ENCODE measurements at places on chromosomes 11 and 22.

- no peak overlapping the region for H3K4me3 ChIP-seq
- DNase-seq = no peak
- no peaks in the 10 kb centered on the region for H3K4me1 ChIP-seq
- no peak overlapping the region for H3K27ac ChIP-seq
Measured at GRCh38 chr11:1034001-1034400, 2.5 kb downstream of the MUC6 start.

- peaks cover 14% of the 10 kb centered on the region for H3K27me3 ChIP-seq
- no peak overlapping the region for H3K27ac ChIP-seq
- H3K36me3 ChIP-seq = no peaks in the 10 kb centered on the region
- H3K4me3 ChIP-seq = no peak overlapping the region
- no peaks in the 10 kb centered on the region for H3K4me1 ChIP-seq
Measured at GRCh38 chr11:34680918-34681586, 60.2 kb downstream of the EHF start.

- no peaks in the 10 kb centered on the region for H3K27me3 ChIP-seq
- peaks cover 58% of the 10 kb centered on the region for H3K4me1 ChIP-seq
- no peak for DNase-seq
- peak overlapping the region; percentile 81 for H3K27ac ChIP-seq
- peak overlapping the region; percentile 85 for H3K4me3 ChIP-seq
- H3K36me3 ChIP-seq = peaks cover 48% of the 10 kb centered on the region
Measured at GRCh38 chr11:96388891-96389719, 607 bp downstream of the CCDC82 start.

DNA sequence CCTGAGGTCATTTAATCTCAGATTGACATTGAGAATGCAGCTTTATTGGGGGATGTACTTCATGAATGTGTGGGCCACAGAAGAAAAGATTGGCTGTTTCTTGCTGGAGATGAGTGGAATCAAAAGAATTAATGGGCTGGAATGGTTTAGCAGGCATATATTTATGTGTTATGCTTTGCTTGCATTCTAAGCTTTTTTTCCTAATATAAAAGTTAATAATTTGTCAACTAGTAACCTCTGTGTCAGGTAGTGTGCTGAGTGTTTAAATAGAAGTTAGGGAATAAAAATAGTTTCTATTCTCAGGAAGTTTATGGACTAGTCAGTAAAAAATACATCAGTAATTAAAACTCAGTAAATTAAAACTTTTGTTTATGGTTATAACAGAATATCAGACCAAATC lies 67.4 kb upstream of the PRODH start:
- H3K27me3 ChIP-seq = peaks cover 35% of the 10 kb centered on the region
- no peak overlapping the region for H3K4me3 ChIP-seq
- H3K4me1 ChIP-seq = no peaks in the 10 kb centered on the region
- H3K36me3 ChIP-seq = no peaks in the 10 kb centered on the region
- H3K27ac ChIP-seq = no peak overlapping the region
- DNase-seq = no peak

- no peak for DNase-seq
- no peak overlapping the region for H3K27ac ChIP-seq
- H3K4me1 ChIP-seq = no peaks in the 10 kb centered on the region
- H3K36me3 ChIP-seq = no peaks in the 10 kb centered on the region
- no peak overlapping the region for H3K4me3 ChIP-seq
- peaks cover 13% of the 10 kb centered on the region for H3K27me3 ChIP-seq
Measured at GRCh38 chr11:32451808-32452207, 16.5 kb upstream of the WT1 start.

GRCh38 chr22:33476716-33477115 lies 418.5 kb upstream of the SYN3 start:
- H3K36me3 ChIP-seq = no peaks in the 10 kb centered on the region
- no peaks in the 10 kb centered on the region for H3K4me1 ChIP-seq

DNA sequence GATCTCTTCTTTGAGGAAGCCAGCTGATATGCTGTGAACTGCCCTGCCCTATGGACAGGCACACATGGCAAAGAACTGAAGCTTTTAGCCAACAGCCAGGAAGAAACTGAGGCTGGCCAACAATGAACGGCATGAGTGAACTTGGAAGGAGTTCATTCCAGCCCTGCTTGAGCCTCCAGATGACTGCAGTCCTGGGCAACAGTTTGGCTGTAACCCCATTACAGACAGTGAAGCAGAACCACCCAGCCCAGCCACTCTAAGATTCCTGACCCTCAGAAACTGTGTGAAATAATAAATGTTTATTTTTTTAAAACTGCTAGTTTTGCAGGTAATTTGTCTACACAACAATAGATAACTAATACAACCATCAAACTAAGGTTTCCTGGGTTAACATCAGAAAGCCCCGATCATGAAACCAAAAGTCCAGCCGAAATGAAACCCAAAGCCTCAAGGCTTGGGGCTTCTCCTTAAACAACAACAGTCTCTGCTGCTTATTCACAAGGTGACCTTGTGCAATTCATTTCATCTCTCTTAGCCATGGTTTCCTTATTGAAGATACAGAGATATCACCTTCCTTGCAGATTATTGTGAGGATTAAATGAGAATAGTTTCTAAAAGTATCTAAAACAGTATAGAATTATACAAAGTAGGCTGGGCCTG lies 31.4 kb downstream of the PAK1 start:
- H3K27me3 ChIP-seq = peaks cover 2% of the 10 kb centered on the region
- no peak for DNase-seq
- H3K27ac ChIP-seq = no peak overlapping the region
- no peak overlapping the region for H3K4me3 ChIP-seq

DNA sequence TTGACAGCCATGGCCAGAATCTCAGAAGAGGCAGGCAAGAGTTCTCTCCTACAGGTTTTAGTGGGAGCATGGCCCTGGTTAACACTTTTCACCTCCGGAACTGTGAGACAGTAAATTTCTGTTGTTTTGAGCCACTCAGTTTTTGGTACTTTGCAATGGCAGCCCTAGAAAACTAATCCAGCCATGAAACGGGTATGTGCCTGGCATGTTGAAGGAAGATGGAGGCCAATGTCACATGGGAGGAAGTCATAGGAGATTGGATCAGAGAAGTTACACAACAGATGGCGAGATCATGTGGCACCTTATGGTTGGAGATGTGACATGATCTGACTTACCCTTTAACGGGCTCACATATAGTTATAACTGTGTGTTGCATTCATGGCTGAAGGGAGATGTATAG lies 63.2 kb upstream of the EED start:
- peaks cover 3% of the 10 kb centered on the region for H3K4me1 ChIP-seq
- peaks cover 8% of the 10 kb centered on the region for H3K36me3 ChIP-seq
- H3K4me3 ChIP-seq = no peak overlapping the region
- DNase-seq = no peak

- H3K27me3 ChIP-seq = peaks cover 11% of the 10 kb centered on the region
- peaks cover 24% of the 10 kb centered on the region for H3K4me1 ChIP-seq
- DNase-seq = no peak
- H3K36me3 ChIP-seq = no peaks in the 10 kb centered on the region
Measured at GRCh38 chr11:45774786-45775185, 30.2 kb upstream of the SLC35C1 start.

- peaks cover 23% of the 10 kb centered on the region for H3K4me1 ChIP-seq
- no peaks in the 10 kb centered on the region for H3K36me3 ChIP-seq
- DNase-seq = peak; percentile 98
- H3K4me3 ChIP-seq = peak within 1 kb of the TSS; percentile 89
Measured at GRCh38 chr22:38569972-38570778, at the start of gene DMC1. TSS of gene DMC1 (minus strand) at chr22:38570183. CDS start at chr22:38568256, 1,927 bp downstream.

DNA sequence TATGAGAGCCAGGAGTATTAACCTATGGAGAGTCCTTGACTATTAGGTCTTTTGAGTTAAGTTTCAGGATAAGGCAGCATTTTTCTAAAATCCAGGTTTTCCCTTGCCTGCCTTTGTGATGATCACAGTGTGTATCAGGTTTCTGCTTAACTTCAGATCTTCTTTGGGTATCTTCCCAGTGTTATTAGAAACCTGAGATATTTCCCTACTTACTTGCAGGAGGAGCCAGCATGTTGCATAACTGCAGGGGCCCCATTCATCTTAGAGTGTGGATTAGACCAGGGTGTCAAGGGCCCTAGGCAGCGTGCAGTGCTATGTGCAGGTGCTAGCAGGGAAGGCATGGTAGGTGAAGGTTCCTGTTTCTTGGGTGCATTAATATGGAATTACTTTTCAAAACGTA lies 69.5 kb downstream of the ZNRF3 start:
- H3K27me3 ChIP-seq = peaks cover 82% of the 10 kb centered on the region
- peaks cover 17% of the 10 kb centered on the region for H3K4me1 ChIP-seq

DNA sequence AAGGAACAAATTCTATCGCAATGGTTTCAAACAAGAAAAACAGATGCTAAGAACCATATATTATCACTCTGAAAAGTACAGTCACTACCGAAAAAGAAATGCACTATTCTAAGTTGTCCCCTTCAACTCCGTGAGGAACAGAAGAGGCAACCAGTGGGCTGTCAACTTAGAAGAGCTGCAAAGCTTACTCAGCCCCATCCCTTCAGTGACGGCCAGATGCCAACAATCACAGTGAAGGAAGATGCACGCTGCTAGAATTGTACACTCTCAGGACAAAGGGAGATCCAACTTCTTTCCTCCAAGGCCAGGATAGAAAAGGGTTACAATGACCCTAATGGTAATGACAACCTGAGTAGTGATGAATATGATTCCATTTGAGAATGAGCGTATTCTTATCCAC lies 38.5 kb upstream of the CHKA start:
- H3K4me3 ChIP-seq = no peak overlapping the region
- H3K36me3 ChIP-seq = no peaks in the 10 kb centered on the region
- no peak overlapping the region for H3K27ac ChIP-seq
- no peaks in the 10 kb centered on the region for H3K4me1 ChIP-seq

GRCh38 chr11:83459798-83460197 lies 173.6 kb upstream of the CCDC90B start:
- no peaks in the 10 kb centered on the region for H3K4me1 ChIP-seq
- H3K27ac ChIP-seq = no peak overlapping the region
- no peak overlapping the region for H3K4me3 ChIP-seq
- no peaks in the 10 kb centered on the region for H3K27me3 ChIP-seq
- H3K36me3 ChIP-seq = no peaks in the 10 kb centered on the region

- H3K4me1 ChIP-seq = no peaks in the 10 kb centered on the region
- no peaks in the 10 kb centered on the region for H3K36me3 ChIP-seq
- peaks cover 13% of the 10 kb centered on the region for H3K27me3 ChIP-seq
Measured at GRCh38 chr11:8071616-8072581, 9.1 kb upstream of the TUB start.

GRCh38 chr22:46851311-46851710 lies 88.9 kb downstream of the TBC1D22A start:
- DNase-seq = no peak
- H3K4me3 ChIP-seq = no peak overlapping the region
- H3K27ac ChIP-seq = no peak overlapping the region
- H3K36me3 ChIP-seq = peaks cover 23% of the 10 kb centered on the region

- H3K27ac ChIP-seq = no peak overlapping the region
- H3K4me3 ChIP-seq = no peak overlapping the region
- DNase-seq = no peak
Measured at GRCh38 chr11:31981457-31981856, 109.4 kb upstream of the RCN1 start.

- no peaks in the 10 kb centered on the region for H3K4me1 ChIP-seq
- no peak for DNase-seq
- no peak overlapping the region for H3K4me3 ChIP-seq
- H3K27me3 ChIP-seq = no peaks in the 10 kb centered on the region
Measured at GRCh38 chr22:31715147-31715778, 34.7 kb downstream of the PRR14L start.

DNA sequence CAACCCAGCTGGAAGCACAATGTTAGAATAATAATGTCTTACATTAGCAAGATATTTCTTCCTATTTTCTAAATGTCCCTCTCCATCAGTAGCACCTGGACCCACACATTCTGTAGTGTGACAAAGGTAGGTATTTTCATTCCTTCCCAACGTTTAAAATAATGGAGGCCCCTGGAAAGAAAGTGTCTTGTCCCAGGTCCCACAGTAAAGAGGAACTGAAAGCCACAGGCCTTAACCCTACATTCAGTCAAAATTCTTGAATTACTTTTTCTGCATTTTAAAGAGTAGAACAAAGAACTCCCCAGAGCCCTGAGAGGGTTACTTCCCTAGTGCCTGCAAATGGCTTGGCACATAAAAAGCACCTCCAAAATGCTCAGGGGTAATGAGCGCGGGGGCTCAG lies 26.3 kb downstream of the OPCML start:
- H3K4me3 ChIP-seq = no peak overlapping the region
- H3K36me3 ChIP-seq = no peaks in the 10 kb centered on the region
- no peaks in the 10 kb centered on the region for H3K27me3 ChIP-seq
- H3K27ac ChIP-seq = no peak overlapping the region
- no peaks in the 10 kb centered on the region for H3K4me1 ChIP-seq

GRCh38 chr22:20036084-20036482 lies 15.2 kb downstream of the TANGO2 start:
- peaks cover 57% of the 10 kb centered on the region for H3K4me1 ChIP-seq
- no peak overlapping the region for H3K27ac ChIP-seq
- no peak overlapping the region for H3K4me3 ChIP-seq
- no peaks in the 10 kb centered on the region for H3K27me3 ChIP-seq

DNA sequence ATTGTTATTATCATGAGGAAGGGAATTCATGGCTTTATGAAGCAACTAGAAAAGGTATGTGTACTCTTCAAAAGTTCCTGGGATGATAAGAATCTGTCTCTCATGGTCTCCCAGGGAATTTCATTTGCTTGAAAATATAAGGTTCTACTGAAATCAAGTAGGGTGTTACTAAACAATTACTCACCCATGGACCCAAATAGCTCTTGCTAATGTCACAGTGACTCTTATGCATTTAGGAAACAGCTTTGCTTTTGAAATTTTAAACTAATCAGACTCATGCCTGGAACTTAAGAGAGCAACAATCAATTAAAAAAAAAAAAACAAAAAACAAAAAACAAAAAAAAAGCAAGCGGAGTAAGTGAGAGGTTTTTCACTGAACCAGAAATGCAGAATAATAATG lies 1546.3 kb upstream of the TENM4 start:
- no peaks in the 10 kb centered on the region for H3K27me3 ChIP-seq
- no peaks in the 10 kb centered on the region for H3K36me3 ChIP-seq
- no peaks in the 10 kb centered on the region for H3K4me1 ChIP-seq
- no peak overlapping the region for H3K27ac ChIP-seq

DNA sequence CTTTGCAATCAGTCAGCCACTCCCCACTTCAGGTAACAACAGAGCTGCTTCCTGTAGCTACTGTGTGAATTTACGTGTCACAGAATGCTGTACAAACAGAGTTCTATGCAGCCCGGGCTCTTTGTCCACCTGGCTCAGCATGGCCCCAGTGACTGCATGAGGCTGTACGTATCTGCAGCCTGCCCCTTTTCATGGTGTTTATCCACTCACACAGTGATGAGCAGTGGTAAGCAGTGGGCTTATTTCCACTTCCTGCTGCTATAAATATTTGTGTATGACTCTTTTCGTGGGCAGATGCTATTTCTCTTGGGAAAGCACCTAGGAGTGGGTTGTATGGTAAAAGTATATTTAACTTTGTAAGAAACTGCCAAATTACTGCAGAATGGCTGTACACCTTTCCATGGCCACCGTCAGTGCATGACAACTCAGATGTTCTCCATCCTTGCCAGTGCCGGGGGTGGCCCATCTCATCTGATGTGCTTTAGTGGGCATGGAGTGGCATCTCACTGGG lies 43.3 kb downstream of the MYEOV start:
- no peak for DNase-seq
- no peak overlapping the region for H3K27ac ChIP-seq
- peaks cover 17% of the 10 kb centered on the region for H3K4me1 ChIP-seq
- no peaks in the 10 kb centered on the region for H3K36me3 ChIP-seq
- no peak overlapping the region for H3K4me3 ChIP-seq

GRCh38 chr11:95093548-95093947 lies 3.9 kb downstream of the ENDOD1 start:
- peak overlapping the region; percentile 8 for H3K27ac ChIP-seq
- peaks cover 78% of the 10 kb centered on the region for H3K4me1 ChIP-seq
- no peaks in the 10 kb centered on the region for H3K27me3 ChIP-seq
- no peak overlapping the region for H3K4me3 ChIP-seq
- no peak for DNase-seq
- peaks cover 30% of the 10 kb centered on the region for H3K36me3 ChIP-seq

- no peak overlapping the region for H3K27ac ChIP-seq
- no peaks in the 10 kb centered on the region for H3K27me3 ChIP-seq
- H3K36me3 ChIP-seq = no peaks in the 10 kb centered on the region
- peaks cover 3% of the 10 kb centered on the region for H3K4me1 ChIP-seq
- DNase-seq = no peak
Measured at GRCh38 chr22:28873183-28873963, 10.0 kb upstream of the ZNRF3 start.

Measured in activated CD4-positive, alpha-beta memory T cell treated with anti-CD3 and anti-CD28 coated beads, Interleukin-2, amount 10 ng/mL, durations not matched to agents 7 days and 5 days (primary cell).